ENCODE measurements at places on chromosomes 2 and 18. TPM values are rescaled to one million over a fixed set of nuclear protein-coding genes. Genes with fewer than 3 reads are reported as not detected.
A peak's percentile ranks its signal among the peaks of the same experiment; 100 is the strongest.

DNA sequence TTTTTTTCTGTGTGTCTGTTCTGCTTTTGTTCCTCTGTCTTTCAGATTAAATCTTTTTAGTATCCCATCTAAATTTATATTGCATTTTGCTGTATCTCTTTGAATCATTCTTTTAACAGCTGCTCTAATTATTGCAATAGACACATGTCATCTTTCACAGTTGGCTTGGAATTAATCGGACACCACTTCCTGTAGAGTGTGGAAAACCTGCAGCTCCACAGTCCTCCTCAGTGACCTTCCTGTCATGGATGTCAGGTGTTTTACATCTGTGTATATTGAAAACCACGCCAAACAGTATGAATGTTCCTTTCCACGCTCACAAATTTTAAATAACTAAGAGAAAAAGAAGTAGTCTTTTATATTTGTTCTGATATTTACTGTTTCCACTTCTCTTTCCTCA, 135.3 kb downstream of the PXDN start:
- no peaks in the 10 kb centered on the region for H3K36me3 ChIP-seq
- no peak for DNase-seq
- H3K27ac ChIP-seq, result no peak overlapping the region
- H3K4me3 ChIP-seq, result no peak overlapping the region

GRCh38 chr2:680496-680895, 3.3 kb upstream of the TMEM18 start:
- DNase-seq, result no peak
- no peak overlapping the region for H3K4me3 ChIP-seq
- peaks cover 11% of the 10 kb centered on the region for H3K4me1 ChIP-seq
- no peak overlapping the region for H3K27ac ChIP-seq
- peaks cover under 1% of the 10 kb centered on the region for H3K36me3 ChIP-seq

- no peak for DNase-seq
- no peaks in the 10 kb centered on the region for H3K4me1 ChIP-seq
These were observed 810.5 kb downstream of the SLC4A3 start for GRCh38 chr2:220437938-220438337.

DNA sequence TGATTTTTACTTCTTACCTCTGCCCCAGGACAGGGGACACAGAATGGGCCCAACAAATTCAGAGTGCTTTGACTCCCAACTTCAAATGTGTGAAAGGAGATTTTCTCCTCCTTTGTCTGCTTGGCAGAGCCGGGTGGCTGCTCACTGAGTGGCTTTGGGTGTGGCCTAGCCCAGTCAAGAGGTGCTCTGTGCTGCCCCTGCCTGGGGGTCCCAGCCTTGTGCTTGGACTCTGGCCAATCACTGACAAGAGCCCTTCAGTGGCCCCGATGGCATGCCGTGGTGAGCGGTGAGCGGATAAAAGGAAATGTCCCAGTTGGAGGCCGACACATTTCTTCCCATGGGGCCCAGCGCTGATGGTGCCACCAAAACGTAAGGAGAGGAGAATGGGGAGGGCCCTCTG, 259.2 kb downstream of the CELF4 start:
- H3K4me3 ChIP-seq, result no peak overlapping the region
- peaks cover 7% of the 10 kb centered on the region for H3K4me1 ChIP-seq
- H3K27me3 ChIP-seq, result no peaks in the 10 kb centered on the region
- H3K27ac ChIP-seq, result no peak overlapping the region

DNA sequence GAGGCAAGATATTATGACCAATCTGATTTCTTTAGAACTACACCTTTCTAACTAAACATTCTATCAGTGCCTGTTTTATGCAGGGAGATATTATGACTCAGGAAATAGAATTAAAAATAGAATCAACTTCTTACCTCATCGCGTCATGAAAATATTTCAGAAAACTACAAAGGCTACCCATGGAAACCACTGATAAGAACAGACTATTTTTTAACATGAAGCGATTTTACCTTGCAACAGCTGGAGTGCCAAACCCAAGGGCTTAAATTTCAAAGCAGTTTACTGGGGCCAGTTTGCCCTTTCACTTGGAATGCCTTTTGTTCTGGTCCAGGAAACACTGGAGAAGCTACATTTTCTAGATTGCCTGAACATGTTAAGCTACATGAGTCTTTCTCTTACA, 304.8 kb upstream of the CCDC68 start:
- no peak for DNase-seq
- H3K27ac ChIP-seq, result peak overlapping the region; percentile 11
- H3K36me3 ChIP-seq, result peaks cover 49% of the 10 kb centered on the region
- H3K27me3 ChIP-seq, result no peaks in the 10 kb centered on the region
- peaks cover 5% of the 10 kb centered on the region for H3K4me1 ChIP-seq
- H3K4me3 ChIP-seq, result no peak overlapping the region

- no peak overlapping the region for H3K27ac ChIP-seq
- peaks cover 9% of the 10 kb centered on the region for H3K36me3 ChIP-seq
- DNase-seq, result peak; percentile 57
- peaks cover 28% of the 10 kb centered on the region for H3K4me1 ChIP-seq
- peaks cover 25% of the 10 kb centered on the region for H3K27me3 ChIP-seq
These were observed 5.0 kb downstream of the FZD7 start for GRCh38 chr2:202038471-202039277.

DNA sequence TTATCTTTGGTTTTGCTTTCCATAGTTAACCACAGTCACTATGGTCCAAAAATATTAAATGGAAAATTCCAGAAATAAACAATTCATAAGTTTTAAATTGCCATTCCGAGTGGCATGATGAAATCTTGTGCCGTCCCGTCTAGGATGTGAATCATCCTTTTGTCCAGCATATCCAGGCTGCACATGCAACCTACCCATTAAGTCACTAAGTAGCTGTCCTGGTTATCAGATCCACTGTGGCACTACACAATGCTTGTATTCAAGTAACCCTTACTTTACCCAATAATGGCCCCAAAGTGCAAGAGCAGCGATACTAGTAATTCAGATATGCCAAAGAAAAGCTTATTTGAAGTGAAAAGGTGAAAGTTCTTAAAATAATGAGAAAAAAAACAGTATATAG, 10.7 kb downstream of the USP34 start:
- H3K36me3 ChIP-seq, result no peaks in the 10 kb centered on the region
- no peak overlapping the region for H3K4me3 ChIP-seq
- H3K27ac ChIP-seq, result no peak overlapping the region
- DNase-seq, result no peak
- H3K27me3 ChIP-seq, result no peaks in the 10 kb centered on the region

The SF3B1 gene
- total RNA-seq, result 253 TPM

The SLC19A3 gene
- 1.2 TPM for total RNA-seq

The RAB27B gene
- 0.80 TPM for total RNA-seq

The NT5DC4 gene
- total RNA-seq, result not detected

The BOLL gene
- 0.62 TPM for total RNA-seq

The SLC40A1 gene
- 37.4 TPM for total RNA-seq

The DNAJC5G gene
- not detected for total RNA-seq

Measured in muscle of leg (tissue), 16 donors.